ENCODE measurements at places on chromosomes 2 and 18. TPM values are rescaled to one million over a fixed set of nuclear protein-coding genes. Genes with fewer than 3 reads are reported as not detected.

Gene AMER3
- polyA plus RNA-seq = 0.70 TPM

Gene C2orf66
- polyA plus RNA-seq = not detected

Gene LYG1
- not detected for polyA plus RNA-seq

Gene KCNG2
- polyA plus RNA-seq = not detected

Gene PRSS56
- not detected for polyA plus RNA-seq

Data from Purkinje cell (primary cell).